ENCODE measurements at places on chromosomes 11 and 22. TPM values are rescaled to one million over a fixed set of nuclear protein-coding genes. Genes with fewer than 3 reads are reported as not detected.

GRCh38 chr22:37604875-37605274 is 3.8 kb upstream of the GGA1 start:
- no peak for DNase-seq

- no peak for DNase-seq
Measured at GRCh38 chr22:17607891-17608521, 20.5 kb downstream of the ATP6V1E1 start.

GRCh38 chr22:25366876-25367466 is 147.5 kb downstream of the CRYBB2 start:
- no peak for DNase-seq

DNA sequence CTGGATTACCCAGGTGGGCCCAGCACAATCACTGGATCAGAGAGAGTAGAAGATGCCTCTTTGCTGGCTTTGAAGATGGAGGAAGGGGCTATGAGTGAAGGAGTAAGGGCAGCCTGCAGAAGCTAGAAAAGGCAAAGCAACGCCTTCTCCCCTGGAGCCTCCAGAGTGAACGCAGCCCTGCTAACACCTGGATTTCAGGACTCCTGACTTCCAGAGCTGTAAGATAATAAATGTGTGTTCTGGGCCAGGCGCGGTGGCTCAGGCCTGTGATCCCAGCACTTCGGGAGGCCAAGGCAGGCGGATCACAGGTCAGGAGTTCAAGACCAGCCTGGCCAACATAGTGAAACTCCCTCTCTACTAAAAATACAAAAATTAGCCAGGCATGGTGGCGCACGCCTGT is 102.4 kb downstream of the MORC2 start:
- DNase-seq: no peak

DNA sequence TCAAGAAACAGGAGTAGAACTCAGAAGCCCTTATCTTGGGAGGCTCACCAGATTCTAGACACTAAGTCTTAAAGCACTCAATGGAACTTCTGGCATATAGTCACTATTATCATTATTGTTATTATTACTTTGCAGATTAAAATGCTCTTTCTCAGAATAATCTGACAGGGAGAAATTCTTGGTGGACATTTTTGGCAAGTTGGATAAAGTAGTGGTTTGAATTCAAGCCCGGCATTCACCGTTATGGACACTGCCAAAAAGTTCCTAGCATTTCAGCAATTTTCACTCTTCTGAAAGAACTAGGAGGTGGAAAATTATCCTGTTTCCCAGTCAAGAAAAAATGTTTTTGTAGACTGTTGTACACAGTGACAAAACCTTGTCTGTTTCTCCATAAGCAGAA is 179.6 kb upstream of the ISX start:
- DNase-seq: no peak

FGF19 gene
- polyA plus RNA-seq: not detected
